GM12891 (cell line): ENCODE measurements at places on chromosomes 4 and X.
A peak's percentile ranks its signal among the peaks of the same experiment; 100 is the strongest.

- DNase-seq = no peak
These were observed 13.5 kb downstream of the PRKX start for GRCh38 chrX:3699821-3700381.

DNA sequence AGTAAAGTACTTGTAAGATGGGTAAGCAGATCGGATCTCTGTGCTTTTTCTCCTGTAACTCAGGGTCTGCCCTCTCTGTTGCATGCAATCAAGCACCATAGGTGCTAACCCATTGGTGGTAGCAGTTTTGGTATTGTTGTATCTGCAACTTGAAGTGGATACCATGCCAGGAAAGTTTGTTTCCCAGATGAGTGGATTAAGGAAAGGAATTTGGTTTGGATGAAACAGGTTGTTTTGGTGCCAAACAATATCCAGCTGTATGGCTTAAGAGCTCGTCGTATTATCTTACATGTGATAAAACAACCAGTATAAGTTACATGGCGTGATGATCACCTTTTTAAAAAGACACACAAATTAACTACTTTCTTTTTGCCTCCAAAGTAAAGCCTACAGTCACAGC lies 280.9 kb upstream of the TENM3 start:
- DNase-seq = no peak

GRCh38 chrX:8043121-8043520 lies 115.9 kb upstream of the PNPLA4 start:
- DNase-seq = no peak

GRCh38 chrX:136725441-136726104 lies 55.2 kb downstream of the ARHGEF6 start:
- DNase-seq = no peak

- DNase-seq = no peak
These were observed 182.1 kb upstream of the CLNK start for GRCh38 chr4:10866666-10867065.

GRCh38 chr4:105780176-105780575 lies 71.6 kb downstream of the GSTCD start:
- no peak for DNase-seq

- no peak for DNase-seq
These were observed 8.5 kb downstream of the PPP1R3F start for GRCh38 chrX:49278081-49278480.

DNA sequence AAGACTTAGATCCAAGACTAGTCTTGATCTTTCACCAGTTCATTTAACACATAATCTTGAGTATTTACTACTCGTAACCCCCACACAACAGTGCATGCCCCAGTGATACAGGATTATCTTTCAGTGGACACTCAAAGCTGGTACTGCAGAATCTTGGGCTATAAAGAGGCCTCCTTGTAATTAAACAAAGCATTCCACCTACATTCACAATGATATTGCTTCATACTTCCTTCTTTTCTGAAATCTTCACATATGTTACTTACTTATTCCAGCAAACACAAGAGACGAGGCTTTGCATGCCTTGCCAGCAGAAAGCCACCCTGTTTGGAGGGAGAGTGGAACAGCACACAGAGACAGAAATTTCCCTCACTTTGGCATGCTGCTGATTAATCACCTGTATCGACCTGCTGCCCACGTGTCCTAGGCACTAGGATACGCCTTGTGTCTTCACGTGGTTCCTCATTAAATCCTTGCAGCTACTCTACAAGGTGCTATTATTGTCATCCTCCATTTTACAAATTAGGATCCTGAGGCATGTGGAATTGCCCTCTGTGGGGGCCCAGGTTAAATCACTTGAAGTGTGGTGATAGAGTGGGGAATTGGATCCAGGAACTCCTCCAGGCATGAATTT lies 77.3 kb downstream of the FAM184B start:
- no peak for DNase-seq

- DNase-seq = no peak
These were observed 41.4 kb downstream of the PABPC4L start for GRCh38 chr4:134160211-134160610.

GRCh38 chrX:119516157-119516702 lies 48.0 kb downstream of the SLC25A5 start:
- DNase-seq = peak; percentile 43

GRCh38 chrX:84188320-84188834 lies 378 bp upstream of the RPS6KA6 start:
- DNase-seq = peak; percentile 0

GRCh38 chr4:4659871-4660651 lies 118.2 kb upstream of the STX18 start:
- DNase-seq = no peak

DNA sequence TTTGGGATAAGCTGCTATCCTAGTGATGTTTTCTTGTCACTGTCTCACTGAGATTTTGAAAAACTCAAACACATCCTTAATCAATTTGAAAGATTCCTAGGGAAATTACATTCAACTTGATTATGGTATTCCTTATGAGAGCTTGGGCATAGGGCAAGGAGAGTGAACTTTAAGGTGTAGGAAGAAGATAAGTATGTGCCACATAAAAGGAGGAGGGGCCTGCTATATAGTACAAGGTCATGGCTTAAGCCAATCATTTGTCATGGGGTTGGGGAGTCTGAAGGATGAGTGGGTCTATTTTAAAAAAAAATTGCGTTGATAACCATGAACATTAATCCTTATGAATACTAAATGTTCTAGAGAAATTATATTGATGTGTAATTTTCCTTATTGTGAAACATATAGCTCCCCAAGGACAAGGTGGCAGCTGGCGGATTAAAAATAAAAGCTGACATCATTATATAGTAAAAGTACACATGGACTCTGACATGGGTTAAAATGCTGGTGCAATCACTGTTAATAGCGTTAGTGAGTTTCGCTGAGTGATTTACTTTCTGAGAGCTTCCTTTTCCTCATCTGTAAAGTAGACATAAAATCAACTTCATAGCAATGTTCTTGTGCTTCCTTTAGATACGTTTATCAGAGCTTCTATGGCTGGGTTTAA lies 17.4 kb downstream of the GALNT7 start:
- no peak for DNase-seq

GRCh38 chr4:104532677-104533076 lies 38.0 kb upstream of the CXXC4 start:
- no peak for DNase-seq

GRCh38 chrX:27491397-27491796 lies 28.3 kb upstream of the PPP4R3C start:
- DNase-seq = no peak

GRCh38 chrX:9829308-9830267 lies 43.4 kb downstream of the SHROOM2 start:
- DNase-seq = peak; percentile 26

DNA sequence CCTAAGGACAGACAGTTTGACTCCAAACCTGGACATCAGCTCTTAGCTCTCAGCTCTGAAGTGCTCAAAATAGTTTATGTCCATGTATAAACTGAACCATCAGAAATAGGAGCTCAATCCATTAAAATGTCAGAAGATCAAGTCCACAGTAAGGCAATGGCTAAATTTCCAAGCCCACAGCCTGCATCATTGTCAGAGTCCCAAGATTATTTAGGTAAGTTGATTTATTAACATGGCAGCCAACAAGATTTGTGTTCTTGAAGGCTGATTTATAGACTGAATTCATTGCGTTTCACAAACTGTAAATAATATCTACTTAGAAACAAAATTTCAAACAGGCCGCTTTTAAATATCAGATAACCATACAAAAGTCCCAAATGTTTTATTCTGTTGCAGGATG lies 286.5 kb upstream of the ADGRL3 start:
- no peak for DNase-seq

GRCh38 chrX:134525086-134525792 lies 65.3 kb downstream of the HPRT1 start:
- DNase-seq = no peak

DNA sequence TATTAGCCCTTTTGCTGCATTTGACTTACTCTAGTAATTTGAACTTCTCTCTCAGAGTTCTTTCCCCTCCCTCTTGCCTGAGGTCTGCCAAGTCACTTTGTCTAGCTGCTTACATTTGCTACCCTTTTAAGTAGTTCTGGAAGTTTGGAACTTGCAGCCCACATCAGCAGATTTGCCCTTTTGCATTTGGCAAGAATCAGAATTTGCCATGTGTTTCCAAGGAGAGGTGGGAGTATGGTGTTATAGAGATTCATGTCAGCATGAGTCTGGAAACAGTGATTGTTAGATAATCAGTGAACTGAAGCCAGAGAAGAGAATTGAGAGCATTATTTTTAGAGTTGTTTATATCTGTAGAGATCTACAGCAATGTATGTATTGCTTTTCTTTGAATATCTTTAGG lies 52.1 kb downstream of the KLHL34 start:
- no peak for DNase-seq

- no peak for DNase-seq
These were observed 11.2 kb upstream of the GNRHR start for GRCh38 chr4:67765401-67765800.

DNA sequence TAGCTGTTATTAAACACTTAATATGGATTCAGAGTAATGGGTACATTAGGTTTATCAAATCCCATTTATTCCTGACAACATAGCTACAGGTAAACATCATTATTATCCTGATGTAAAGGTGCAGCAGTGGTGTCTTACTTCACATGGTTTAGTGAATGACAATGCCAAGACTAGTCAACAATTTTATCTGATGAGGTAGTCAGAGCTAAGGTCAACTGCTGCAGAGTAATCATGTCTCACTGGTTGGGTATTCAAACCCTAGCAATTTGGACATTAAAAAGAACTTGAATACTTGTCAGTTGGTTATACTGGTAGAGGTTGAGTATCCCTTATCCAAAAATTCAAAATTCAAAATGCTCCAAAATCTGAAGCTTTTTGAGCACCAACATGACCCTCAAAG lies 117.6 kb downstream of the MAB21L2 start:
- DNase-seq = no peak

GRCh38 chrX:118558926-118559325 lies 63.3 kb downstream of the DOCK11 start:
- DNase-seq = no peak
